ENCODE measurements at places on chromosomes 5 and 9.

DNA sequence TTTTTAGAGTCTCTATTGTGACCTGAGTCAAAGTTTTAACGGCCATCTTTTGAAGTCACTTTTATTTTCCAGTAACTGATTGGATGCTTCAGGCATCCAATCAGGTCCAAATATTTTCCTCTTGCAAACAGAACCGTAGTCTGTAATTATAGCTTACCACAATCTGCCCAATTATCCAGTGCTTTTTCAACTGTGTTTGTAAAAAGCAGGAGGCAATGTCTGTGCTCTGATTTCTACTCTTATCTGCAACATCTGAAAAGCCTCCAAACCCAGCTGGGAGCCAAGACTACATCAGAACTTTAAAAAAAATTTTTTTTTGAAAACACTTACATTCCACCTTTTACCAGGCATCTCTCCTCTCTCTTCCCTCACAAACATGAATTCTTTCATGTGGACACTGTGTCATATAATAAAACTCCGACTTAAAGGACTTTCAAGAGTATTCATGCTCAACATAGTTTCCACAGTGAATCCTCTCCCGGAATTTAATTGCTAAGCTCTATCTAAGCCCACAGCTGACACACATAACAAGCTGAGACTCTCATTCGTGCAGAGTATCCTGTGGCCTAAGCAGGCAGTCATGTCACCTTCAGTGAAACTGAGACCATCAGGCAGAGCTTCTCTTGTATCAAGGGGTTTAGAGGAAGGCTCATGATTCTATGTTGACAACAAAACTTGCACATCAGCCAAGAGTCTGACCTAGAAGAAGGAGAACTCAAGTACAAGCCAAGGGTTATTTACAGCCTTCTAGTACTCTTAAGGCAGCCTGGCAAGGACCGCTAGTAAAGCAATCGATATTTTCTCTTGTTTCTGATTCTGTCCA is 272.7 kb downstream of the TLE1 start:
- DNase-seq = no peak

GRCh38 chr5:39520232-39520572 is 95.4 kb upstream of the DAB2 start:
- DNase-seq = no peak

GRCh38 chr9:129726322-129727160 is 26.3 kb downstream of the PTGES start:
- peak; percentile 92 for DNase-seq

DNA sequence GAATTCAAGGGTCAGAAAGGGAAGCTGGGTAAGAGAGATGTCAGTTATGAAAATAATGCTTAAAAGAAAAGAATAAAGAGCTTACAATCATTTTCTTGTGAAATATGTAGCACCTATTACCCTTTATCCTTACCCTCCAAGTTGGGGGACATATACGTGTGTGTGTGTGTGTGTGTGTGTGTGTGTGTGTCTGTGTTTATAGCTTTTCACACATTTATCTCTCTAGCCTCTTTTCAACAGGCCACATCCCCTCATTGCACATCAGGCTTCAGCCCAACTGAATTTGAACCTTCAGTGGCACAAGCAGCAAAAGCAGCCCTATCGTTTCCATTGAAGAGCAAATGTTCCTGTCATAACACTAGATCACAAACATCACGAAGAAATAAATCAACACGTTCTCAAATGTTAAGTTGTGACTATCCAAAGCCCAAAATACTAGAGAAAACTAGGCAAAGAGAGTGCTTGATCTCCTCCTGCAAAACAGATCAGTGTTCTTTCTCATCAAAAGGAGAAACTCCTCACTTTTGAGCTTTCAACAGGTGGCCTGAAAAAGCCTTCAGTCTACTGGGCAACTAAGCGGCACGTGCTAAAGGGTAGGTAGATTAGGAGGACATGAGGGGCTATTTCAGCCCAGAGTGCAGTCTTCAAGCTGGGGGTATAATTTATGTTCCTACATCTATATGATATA is 416.4 kb downstream of the EFNA5 start:
- DNase-seq = no peak

DNA sequence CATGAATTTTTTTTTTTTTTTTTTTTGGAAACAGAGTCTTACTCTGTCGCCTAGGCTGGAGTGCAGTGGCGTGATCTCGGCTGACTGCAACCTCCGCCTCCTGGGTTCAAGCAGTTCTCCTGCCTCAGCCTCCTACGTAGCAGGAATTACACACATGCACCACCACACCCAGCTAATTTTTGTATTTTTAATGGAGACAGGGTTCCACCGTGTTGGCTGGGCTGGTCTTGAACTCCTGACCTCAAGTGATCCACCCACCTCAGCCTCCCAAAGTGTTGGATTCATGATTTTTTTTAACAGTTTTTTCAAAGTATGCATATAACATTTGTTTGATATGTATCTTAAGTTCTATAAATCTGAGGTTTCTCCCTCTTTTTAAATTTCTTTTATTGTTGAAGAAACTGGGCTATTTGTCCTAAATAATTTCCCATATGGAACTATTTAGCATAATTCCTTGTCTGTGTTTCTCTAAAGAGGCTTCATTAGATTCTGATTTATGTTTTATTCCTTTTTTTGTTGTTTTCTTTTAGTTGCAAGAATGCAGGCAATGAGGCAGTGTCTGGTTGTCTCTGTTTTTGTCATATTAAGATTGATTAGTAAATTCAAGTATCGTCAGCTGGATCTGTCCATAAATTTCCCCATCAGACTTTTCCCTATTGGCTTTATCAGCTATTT is 16.4 kb downstream of the RARS1 start:
- no peak for DNase-seq

All from posterior cingulate gyrus (tissue), 11 donors.